Esophagus squamous epithelium (tissue), 5 donors: ENCODE measurements at places on chromosomes 3 and 15.

- DNase-seq, result no peak
Measured at GRCh38 chr3:4583416-4583815, 90.3 kb downstream of the ITPR1 start.

- no peak for DNase-seq
Measured at GRCh38 chr3:135739779-135740178, 225.7 kb upstream of the PPP2R3A start.

- DNase-seq, result no peak
Measured at GRCh38 chr3:31416980-31417379, 115.7 kb upstream of the STT3B start.

- DNase-seq, result no peak
Measured at GRCh38 chr3:175238801-175239200, 379.7 kb downstream of the NAALADL2 start.

DNA sequence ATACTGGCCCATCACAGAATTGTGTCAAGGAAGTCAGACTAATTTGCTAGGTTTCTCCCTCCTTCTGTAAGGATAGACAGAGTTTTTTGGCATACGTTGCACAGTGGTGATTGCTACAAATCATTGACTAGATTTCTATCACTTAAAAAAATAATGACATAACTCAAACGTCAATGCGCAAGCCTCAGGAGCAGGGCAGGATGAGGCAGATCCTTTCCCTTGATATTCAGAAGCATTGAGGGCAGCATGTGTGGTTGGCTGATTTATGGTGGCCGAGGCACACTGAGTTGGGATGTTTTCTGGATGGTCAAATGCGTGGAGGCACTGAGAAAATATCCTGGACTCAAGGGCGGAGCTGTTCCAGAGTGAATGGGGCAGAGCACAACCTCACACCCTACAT lies 14.4 kb downstream of the THSD4 start:
- no peak for DNase-seq

- no peak for DNase-seq
Measured at GRCh38 chr3:188421151-188421821, 267.3 kb downstream of the LPP start.
